ENCODE measurements at places on chromosomes 7 and 10.

GRCh38 chr10:18472977-18473376 is 178.4 kb downstream of the NSUN6 start:
- no peak for DNase-seq

DNA sequence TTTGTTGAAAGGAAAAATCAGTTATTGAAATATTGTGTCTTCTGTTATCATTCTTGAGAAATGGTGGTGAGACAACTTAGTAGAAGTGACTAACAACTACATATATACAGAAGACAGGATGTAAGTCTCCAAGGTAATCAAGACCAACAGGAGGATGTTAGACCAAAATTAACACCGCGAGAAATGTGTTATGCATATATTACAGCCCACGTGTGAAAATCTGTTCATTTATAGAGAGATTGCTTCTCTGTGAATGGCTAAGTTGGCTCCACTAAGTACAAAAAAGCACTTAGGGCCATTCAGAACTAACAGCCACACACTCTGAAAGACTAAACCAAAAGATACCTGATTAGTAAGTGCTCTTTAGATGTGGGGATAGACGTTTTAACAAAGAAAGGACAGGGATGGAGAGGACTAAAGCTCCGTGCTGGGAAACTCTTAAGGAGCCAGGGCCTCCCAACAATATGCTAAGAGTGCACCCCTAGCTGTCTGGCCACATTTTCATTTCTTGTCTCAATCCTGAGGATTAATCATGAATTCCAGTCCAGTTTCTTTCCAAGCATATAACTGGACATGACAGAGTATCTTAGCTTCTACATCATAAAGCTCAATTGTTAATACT is 26.5 kb downstream of the HDAC9 start:
- no peak for DNase-seq

GRCh38 chr7:80843018-80843677 is 75.7 kb downstream of the SEMA3C start:
- DNase-seq: no peak

GRCh38 chr7:40879941-40880543 is 745.2 kb downstream of the SUGCT start:
- no peak for DNase-seq

DNA sequence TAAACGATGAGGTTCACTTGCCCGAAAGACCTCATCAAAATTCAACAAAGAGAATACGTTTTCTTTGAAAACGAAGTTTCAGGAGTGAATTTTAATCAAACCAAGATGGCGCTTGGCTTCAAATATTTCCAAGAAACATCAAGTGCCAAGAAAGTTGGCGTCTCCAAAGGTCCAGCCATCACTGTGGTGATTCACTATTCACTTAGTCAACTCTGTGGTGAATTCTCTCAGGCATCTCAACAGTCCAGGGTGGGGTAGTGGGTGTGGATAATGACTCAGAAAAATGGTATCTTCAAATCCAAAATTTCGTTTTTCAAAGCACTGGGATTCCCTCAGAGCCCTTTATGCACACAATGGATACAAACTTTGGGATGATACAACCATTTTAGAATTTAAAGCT is 133.1 kb downstream of the SVIL start:
- DNase-seq: no peak

DNA sequence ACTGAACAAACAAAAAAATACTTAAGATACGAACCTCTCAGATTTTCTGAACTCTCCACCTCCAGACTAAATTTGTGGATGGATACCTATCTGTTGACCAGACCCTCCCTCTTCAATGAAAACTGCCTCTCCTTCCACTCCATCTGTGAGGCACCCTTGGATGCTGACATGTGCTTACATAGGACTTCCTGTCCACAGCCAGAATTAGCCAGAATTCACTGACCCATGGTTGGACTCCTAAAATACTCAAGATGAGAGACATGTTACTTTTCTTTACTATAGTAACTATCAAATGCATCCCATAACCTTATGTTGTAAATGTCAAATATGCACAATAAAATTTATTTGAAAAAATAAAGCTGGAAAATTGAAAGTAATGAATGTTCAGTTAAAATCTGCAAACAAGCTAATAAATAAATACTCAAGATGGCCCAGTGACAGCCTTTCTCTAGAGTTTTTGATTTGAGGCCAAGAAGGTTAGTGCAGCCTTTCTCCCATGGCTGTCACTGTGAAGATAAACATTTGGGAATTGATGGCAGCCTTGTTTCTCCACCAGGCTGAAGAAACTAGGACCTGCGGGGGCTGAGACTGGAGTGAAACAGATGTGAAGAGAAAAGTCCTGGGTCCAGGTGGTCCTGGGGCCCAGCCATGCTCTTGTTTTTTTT is 287.0 kb downstream of the ZEB1 start:
- no peak for DNase-seq

DNA sequence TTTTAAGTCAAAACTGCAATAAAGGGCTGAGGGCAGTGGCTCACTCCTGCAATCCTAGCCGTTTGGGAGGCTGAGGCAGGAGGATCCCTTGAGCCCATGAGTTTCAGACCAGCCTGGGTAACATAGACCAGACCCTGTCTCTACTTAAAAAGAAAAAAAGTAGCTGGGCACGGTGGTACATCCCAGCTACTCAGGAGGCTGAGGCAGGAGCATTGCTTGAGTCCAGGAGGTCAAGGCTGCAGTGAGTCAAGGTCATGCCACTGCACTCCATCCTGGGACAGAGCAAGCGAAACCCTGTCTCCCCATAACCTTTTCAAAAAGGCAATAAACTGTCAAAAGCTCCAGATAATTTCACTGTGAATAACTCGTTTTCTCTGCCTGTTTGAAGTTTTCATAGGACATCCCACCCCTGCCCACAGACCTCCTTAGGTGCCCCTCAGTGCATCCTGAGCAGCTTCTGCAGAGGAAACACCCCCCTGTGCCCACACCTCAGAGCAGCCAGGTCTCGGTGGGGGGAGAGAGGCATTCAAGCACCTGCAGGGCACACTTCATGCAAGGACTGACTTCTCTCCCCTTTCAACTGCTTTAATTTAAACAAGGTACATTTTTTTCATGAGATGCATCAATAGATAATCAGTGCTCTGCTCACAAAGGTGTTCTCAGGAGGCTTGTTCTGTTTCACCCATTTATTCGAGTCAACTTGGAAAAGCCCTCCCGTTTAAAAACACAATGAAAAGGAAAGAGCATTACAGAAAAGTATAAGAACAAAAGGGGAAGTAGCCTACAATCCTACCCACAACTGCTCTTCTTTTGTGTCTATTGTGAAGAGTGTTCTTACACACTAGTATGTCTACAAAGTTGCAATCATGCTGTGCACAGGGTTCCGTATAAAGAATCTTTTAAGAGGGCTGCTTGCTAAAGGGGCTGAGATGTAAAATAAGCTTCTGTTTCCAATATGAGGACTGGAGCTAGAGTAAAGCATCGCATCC is 104.9 kb downstream of the KMT2E start:
- DNase-seq: no peak

GRCh38 chr10:95458871-95459270 is 102.3 kb downstream of the SORBS1 start:
- no peak for DNase-seq

DNA sequence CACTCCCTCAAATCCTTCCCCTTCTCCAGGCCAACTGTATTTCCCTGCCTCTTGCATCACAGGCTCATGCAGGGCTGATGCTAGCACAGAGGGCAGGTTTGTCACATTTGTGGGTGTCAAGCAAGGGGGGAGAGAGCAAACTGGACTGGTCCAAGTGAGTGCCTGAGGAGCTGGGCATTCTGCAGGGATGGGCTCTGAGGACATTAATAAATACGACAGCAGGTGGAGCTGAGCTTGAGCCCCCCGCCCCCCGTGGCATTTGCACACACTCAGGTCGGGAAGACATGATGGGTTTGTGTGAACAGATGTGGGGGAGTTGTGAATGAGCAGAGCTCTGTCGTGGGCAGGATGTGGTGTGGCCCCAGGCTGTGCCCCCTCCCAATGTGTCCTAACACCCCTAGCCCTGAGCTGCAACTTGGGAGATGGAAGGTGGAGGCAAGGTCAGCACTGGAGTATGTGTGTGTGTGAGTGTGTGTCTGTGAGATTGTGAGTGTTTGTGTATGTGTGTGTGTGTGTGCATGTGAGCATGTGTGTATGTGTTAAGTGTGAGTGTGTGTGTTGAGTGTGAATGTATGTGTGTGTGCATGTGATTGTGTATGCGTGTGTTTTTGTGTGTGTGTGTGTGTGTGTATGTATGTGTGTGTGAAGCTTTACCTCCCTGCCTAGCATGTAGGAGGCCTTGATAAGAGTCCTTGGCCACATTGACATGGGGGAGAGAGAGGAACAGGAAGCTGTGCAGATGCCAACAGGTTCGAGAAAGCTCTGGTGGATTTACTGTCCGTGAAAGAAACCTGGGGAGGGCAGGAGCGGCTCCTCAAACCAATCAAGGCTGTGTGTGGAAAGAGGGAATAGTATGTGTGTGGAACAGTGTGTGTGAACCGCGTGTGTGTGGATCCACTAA is 9.1 kb downstream of the RASSF4 start:
- no peak for DNase-seq

DNA sequence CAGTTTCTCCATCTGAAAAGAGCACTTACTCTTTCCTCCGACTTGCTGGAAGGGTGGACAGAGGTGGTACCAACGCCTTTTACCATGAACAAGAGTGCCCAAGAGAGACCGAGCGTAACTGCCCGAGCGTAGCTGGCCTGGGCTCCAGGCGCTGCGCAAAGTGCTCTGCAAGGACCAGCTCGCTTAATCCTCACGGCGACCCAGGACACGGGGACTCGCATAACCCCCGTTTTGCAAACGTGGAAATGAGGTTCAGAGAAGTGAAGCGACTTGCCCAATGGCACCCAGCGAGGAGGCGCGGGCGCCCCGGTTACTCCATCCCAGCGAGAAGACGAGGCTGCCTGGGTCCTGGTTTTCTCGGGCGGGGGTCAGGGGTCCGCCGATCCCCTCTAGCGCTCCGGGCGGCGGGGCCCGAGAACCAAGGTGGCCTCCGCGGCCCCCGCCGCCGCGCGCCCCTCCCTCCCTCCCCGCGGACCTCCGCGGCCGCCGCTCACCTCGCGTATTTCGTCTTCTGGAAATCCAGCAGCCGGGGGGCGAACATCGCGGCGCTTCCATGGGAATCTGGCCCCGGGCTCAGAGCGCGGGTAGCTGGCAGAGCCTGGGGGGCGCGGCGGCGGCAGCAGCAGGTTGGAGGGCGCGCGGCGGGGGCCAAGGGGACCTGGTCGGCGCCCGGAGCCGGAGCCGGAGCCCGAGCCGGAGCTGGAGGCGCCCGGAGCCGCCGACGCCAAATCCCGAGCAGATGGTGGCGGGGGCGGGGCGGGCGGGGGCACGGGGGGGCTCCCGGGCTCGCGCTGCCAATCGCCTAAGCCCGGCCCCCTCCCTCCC is at the start of gene MMD2:
MMD2 (minus strand) TSS at position 711 of the 825 bp plus-strand sequence; CDS start at position 541, 170 bp downstream.
- no peak for DNase-seq

- DNase-seq: no peak
Observed at GRCh38 chr7:135247746-135248471, 14.3 kb downstream of the STRA8 start.

DNA sequence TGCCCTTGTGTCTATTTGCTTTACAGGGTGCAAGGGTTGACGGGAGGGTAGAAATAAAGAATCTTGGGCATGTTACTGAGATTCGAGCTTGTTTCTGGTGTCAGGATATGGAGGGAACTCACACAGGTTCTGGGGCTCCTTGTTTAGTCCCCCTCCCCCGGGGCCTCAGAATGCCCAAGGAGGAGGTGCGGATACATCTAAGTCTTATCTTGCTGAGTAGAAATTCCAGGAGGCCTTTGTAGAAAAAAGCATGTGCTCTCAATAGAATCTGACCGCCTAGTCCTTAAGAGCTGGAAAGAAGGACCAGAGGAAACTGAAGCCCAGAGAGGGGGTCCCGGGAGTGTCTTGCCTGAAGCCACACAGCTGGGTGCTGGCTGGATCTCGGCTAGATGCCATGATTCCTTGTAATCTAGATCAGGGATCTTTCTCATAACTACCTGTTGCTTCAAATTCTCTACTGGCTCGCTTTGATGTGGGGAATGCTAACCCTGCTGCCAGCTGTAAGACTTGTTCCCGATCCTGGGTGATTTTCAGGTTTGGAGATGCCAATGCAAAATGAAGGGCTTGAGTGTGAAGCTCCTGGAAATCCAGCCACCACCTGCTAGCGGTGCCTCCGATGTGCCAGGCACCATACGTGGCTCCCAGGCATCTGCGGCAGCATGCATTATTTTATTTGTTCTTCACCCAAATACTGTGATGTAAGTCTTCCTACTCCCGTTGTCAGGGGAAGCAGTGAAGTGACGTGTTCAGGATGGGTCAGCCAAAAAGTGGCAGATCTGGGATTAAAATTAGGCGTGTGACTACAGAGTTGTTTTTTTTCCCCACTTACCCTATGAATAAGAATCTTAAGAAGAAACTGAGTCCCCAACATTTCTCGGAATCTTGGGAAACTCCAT is 226.0 kb downstream of the TCF7L2 start:
- DNase-seq: no peak

DNA sequence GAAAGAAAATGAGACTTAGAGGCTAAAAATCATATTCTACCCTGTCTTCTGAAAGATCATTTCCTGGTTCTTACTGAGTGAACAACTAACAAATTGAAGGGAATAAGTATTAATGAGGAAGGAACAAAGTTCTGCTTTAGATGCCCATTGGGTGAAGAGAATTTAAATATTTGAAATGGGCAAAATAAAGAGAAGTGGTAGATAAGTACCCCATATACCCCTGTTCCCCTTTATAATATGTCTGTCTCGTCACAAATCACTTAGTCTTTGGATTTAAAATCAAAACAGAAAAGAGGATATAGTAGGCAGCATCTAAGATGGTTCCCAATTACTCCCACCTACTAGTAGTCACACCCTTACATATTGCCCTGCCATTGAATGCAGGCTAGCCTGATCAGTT is 13.2 kb downstream of the TES start:
- DNase-seq: no peak

DNA sequence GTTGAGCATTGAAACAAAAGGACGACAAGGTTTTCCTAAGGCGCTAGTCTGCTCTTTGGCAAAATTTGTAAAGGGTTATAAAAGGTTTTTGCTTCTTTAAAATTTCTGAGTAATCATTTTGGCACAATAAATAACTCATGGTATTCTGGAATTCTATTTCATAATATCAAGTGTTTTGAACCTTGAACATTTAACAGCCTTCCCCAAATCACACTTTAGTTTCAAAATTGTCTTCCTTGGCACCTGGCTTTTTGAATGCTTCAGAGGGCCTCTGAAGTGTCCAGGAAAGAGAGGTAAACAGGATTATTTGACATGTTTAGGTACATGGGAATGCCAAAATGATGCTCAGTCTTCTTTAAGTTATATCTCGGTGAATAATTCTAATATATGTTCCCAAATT is 220.8 kb downstream of the PHF14 start:
- DNase-seq: no peak

DNA sequence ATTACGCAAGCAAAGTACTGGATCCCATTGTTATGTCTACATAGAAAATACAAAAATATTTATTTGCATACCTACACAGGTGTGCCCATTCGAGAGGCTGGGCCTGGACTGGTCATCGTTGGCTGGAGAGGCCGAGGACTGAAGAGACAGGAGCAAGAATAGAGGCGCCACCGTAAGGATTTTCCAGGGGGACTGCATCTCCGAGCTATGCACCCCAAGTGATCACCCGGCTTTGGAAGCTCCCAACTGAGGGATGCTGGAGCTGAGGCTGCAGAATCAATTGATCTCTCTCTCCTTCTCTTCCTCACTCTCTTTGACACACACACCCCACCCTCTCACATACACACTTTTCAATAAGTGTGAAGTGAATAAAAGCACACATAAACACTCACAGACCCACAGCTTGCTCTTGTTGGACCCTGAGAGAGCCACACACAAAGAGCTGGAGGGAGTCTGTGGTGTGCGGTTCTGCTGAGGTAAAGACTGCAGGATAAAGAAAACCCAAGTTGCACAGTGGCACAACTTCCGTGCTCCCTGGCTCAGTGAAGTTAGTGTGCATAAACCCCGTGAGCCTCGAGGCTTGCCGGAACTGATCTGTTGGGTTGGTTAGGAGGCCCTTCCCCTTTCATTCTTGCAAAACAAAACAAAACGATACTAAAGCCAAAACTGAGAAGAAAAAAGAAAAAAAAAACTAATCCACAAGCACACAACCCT is at the start of gene AOAH:
AOAH (minus strand) TSS at position 544 of the 714 bp plus-strand sequence; CDS start at position 198, 346 bp downstream.
- no peak for DNase-seq

Measured in NCI-H524 treated with DMSO at 0.1 percent for 48 hours (cell line).